Right atrium auricular region (tissue), 2 donors: ENCODE measurements at places on chromosomes 2 and 18.

- no peaks in the 10 kb centered on the region for H3K36me3 ChIP-seq
- DNase-seq = no peak
- H3K27ac ChIP-seq = no peak overlapping the region
- H3K4me1 ChIP-seq = no peaks in the 10 kb centered on the region
- H3K4me3 ChIP-seq = no peak overlapping the region
Measured at GRCh38 chr18:69889009-69889408, 58.7 kb downstream of the CD226 start.

DNA sequence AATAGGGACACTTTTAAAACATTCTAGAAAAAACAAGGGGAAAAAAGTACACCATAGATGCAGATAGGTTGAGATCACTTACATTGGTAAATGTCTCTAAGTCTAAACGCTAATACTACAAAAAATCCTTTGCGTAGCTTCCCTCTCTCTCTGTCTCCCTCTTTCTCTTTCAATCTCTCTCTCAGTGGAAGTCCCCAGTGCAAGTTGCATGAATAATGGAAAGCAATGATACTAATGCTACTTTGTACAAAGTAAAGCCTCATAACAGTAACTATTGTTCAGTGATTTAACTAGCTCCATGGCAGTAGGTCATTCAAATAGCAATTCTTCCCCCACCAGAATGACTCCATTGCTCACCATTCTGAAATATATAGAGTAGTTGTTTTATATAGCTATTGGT lies 12.8 kb downstream of the MEIS1 start:
- no peak overlapping the region for H3K4me3 ChIP-seq
- no peaks in the 10 kb centered on the region for H3K36me3 ChIP-seq
- DNase-seq = no peak
- H3K27me3 ChIP-seq = no peaks in the 10 kb centered on the region
- H3K27ac ChIP-seq = no peak overlapping the region
- H3K4me1 ChIP-seq = peaks cover 15% of the 10 kb centered on the region

- no peaks in the 10 kb centered on the region for H3K36me3 ChIP-seq
- no peak overlapping the region for H3K27ac ChIP-seq
- DNase-seq = no peak
- no peaks in the 10 kb centered on the region for H3K27me3 ChIP-seq
Measured at GRCh38 chr2:196924051-196924450, 2.5 kb downstream of the PGAP1 start.

DNA sequence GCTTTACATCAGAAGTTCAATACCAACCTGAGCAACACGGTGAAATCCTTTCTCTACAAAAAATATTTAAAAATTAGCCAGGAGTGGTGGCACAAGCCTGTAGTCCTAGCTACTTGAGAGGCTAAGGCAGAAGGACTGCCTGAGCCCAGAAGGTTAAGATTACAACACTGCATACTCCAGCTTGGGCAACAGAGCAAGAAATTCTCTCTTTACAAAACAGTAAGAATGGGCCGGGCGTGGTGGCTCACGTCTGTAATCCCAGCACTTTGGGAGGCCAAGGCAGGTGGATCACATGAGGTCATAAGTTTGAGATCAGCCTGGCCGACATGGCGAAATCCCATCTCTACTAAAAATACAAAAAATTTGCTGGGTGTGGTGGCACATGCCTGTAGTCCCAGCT lies 113.2 kb downstream of the USP34 start:
- no peak overlapping the region for H3K4me3 ChIP-seq
- H3K27ac ChIP-seq = no peak overlapping the region
- H3K27me3 ChIP-seq = no peaks in the 10 kb centered on the region
- peaks cover 11% of the 10 kb centered on the region for H3K36me3 ChIP-seq
- H3K4me1 ChIP-seq = peaks cover 24% of the 10 kb centered on the region
- DNase-seq = no peak

DNA sequence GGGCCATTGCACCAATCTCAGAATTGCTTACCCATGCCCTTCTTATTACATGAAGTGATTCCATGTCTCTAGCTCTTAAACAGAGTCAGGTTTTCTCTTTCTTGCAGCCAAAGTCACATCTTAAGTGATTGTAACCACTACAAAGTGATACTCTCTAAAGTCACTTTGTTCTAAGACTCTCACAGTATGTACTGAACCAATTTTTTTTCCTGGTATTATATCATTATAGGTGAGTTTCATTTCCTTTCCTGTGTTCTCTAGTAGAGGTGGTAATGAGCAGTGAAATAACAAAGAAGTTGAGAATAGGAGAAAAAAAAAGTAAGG lies 66.3 kb upstream of the DARS1 start:
- H3K27me3 ChIP-seq = no peaks in the 10 kb centered on the region
- H3K4me1 ChIP-seq = no peaks in the 10 kb centered on the region
- no peaks in the 10 kb centered on the region for H3K36me3 ChIP-seq
- H3K4me3 ChIP-seq = no peak overlapping the region

DNA sequence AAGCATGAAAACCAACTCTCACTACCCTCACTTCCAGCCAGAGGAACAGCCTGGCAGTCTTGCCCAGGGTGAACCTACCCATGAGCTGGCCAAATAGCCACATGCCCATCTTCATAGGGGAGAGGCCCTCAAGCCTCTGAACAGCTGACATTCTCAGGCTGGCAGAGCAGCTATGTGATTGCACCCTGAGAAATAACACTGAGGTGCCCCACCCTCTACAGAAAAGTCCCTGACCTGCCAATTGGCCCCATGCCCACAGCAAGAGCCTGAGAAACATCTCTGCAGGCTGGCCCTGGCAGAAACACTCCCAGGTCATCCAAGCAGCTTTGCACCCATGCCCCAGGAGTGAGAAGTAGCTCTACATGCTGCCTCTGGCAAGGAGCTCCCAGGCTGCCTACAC lies 127.4 kb upstream of the OTX1 start:
- H3K36me3 ChIP-seq = peaks cover 15% of the 10 kb centered on the region
- H3K4me3 ChIP-seq = no peak overlapping the region
- no peaks in the 10 kb centered on the region for H3K27me3 ChIP-seq
- no peak for DNase-seq

DNA sequence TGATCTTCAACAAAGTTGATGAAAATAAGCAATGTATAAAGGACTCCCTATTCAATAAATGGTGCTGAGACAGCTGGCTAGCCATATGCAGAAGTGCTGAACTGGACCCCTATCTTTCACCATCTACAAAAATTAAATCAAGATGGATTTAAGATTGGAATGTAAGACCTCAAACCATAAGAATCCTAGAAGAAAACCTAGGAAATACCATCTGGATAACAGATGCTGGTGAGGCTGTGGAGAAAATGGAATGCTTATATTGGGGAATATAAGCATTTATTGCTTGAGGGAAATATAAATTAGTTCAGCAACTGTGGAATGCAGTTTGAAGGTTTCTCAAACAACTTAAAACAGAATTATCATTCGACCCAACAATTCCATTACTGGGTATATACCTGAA lies 89.6 kb downstream of the GCA start:
- no peaks in the 10 kb centered on the region for H3K36me3 ChIP-seq
- DNase-seq = no peak
- no peak overlapping the region for H3K4me3 ChIP-seq

DNA sequence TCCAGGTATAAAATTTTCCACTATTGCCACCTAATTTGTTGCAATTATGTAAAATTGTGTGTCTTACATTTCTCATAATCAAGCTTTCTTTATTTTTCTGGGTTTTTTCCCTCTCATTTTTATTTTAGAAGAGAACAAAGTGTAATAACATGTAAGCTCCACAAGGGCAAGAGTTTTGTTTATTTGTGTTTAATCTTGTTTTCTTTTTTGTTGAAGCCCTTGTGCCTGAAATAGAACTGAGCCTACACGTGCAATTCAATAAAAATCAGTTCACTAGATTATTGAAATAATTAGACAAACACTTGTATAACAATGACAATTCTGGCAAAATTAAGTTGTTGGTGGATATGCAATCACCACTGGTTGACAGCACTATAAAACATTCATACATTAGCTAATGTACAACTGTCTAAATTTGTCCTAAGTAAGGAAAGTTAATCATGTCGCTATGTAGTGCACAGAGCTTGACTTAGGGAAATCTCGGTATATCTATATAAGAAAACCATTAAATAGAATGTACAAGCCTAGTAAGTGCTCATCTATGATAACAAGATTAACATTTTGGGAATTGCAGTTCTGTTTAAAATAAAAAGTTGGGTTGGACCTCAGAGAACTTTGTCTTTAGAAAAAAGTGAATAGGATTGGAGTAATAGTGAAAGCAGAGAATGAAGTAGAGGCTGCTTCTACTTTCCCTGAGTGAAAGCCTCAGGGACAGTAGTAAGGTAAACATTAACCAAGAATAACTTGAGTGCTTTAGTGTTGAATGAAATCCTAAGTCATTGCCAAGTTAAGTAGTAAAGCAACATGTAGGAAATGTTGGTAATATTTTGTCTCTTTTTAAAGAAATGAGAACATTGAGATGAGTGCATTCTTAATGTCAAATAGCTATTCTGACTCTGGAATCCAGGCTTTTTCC lies 37.4 kb upstream of the NOL4 start:
- no peaks in the 10 kb centered on the region for H3K36me3 ChIP-seq
- no peak for DNase-seq
- no peak overlapping the region for H3K4me3 ChIP-seq
- no peak overlapping the region for H3K27ac ChIP-seq
- H3K27me3 ChIP-seq = no peaks in the 10 kb centered on the region

DNA sequence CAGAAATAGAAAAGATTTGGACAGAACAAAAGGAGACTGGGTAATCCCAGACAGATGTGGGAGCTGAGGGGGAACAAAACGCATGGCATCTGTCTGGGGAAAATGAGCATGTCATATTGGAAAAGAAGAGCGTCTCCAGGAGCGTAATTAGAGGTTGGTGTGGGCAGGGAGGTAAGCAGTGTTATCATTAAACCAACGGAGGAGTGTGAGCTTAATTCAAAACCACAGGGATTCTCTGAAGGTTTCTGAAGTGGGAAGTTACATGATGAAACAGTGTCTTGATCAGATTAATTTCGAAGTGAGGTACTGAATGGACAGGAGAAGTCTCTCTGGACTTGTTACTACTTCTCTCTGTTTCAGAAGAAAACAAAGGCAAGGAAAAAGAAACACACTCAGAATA lies 53.3 kb downstream of the DTNB start:
- no peaks in the 10 kb centered on the region for H3K27me3 ChIP-seq
- H3K4me1 ChIP-seq = peaks cover 7% of the 10 kb centered on the region
- H3K4me3 ChIP-seq = no peak overlapping the region
- no peaks in the 10 kb centered on the region for H3K36me3 ChIP-seq

GRCh38 chr2:183803596-183803995 lies 679.4 kb downstream of the NUP35 start:
- no peaks in the 10 kb centered on the region for H3K36me3 ChIP-seq
- no peaks in the 10 kb centered on the region for H3K27me3 ChIP-seq
- no peak overlapping the region for H3K4me3 ChIP-seq
- no peak for DNase-seq
- no peak overlapping the region for H3K27ac ChIP-seq

- no peaks in the 10 kb centered on the region for H3K36me3 ChIP-seq
- H3K27ac ChIP-seq = no peak overlapping the region
- no peak for DNase-seq
- no peak overlapping the region for H3K4me3 ChIP-seq
Measured at GRCh38 chr2:206585335-206585734, 57.0 kb upstream of the FAM237A start.

DNA sequence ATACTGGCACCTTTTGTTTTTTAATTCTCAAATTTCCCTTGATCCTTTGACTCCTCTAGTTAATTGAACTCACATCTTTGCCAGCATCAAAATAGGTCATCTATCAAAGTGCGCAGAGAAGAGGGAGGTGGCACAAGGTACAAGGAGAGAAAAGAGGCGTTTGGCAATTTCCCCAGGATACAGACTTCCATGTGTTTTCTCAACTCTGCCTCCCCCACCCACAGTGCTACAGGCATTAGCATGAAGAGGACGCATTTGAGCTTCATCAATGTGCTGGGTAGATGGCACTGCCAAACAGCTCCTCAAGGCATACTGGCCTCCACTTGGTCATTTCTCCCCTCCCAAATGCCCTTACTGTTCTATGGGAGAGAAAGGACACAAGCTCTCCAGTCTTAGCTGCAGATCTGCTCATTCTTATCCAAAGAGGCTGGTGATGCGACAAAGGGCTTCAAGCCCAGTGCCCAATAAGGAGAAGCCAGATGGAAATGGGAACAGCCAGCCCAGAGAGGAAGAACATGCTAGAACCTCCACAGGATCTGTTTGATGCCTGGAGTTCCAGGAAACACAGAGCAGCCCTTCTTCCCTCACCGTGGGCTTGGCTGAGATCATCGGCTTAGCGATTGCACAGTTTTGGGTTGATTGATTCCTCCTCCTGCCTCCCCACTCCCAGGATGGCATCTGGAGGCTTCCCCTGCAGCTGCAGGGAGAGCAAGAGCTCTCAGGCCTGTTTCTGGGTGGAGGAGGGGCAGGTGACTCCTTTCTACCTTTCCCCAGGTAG lies 144.7 kb upstream of the SMAD2 start:
- H3K36me3 ChIP-seq = no peaks in the 10 kb centered on the region
- no peak overlapping the region for H3K4me3 ChIP-seq
- DNase-seq = no peak
- no peaks in the 10 kb centered on the region for H3K27me3 ChIP-seq
- H3K4me1 ChIP-seq = peaks cover 10% of the 10 kb centered on the region

GRCh38 chr18:12479536-12479935 lies 71.8 kb downstream of the PRELID3A start:
- H3K4me1 ChIP-seq = no peaks in the 10 kb centered on the region
- DNase-seq = no peak
- no peak overlapping the region for H3K27ac ChIP-seq
- H3K4me3 ChIP-seq = no peak overlapping the region
- H3K36me3 ChIP-seq = peaks cover 11% of the 10 kb centered on the region

GRCh38 chr2:118103951-118104940 lies 16.0 kb downstream of the INSIG2 start:
- no peak for DNase-seq
- no peaks in the 10 kb centered on the region for H3K4me1 ChIP-seq
- no peaks in the 10 kb centered on the region for H3K27me3 ChIP-seq
- H3K4me3 ChIP-seq = no peak overlapping the region

DNA sequence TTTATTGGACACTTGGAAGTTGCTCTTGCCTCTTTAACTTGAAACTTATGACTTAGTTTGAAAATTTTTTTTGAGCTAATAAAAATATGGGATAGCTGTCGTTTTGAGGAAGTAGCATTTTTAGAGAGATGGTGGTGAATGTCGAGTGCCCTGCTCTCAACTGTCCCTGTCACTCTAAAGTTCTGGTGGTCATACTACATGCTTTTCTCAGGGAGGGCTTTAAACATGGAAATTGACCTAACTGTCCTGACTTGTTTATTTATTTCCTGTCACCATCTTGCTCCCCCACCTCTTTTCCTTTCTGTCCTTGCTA lies 16.0 kb downstream of the CEP192 start:
- no peak overlapping the region for H3K4me3 ChIP-seq
- H3K27ac ChIP-seq = no peak overlapping the region
- DNase-seq = no peak
- H3K36me3 ChIP-seq = peaks cover 30% of the 10 kb centered on the region
- H3K27me3 ChIP-seq = no peaks in the 10 kb centered on the region
- no peaks in the 10 kb centered on the region for H3K4me1 ChIP-seq

DNA sequence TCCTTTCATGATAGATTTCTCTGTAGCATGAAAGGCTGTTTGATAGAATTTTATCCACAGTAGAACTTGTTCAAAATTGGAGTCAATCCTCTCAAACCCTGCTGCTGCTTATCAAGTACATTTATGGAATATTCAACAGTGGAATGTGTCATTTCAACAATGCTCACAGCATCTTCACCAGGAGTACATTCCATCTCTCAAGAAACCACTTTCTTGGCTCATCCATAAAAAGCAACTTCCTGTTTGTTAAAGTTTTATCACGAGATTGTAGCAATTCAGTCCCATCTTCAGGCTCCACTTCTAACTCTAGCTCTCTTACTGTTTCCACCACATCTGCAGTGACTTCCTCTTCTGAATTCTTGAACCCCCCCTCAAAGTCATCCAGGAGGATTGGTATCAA lies 29.4 kb downstream of the PDCL3 start:
- no peak overlapping the region for H3K4me3 ChIP-seq
- H3K27me3 ChIP-seq = no peaks in the 10 kb centered on the region
- no peaks in the 10 kb centered on the region for H3K4me1 ChIP-seq
- no peaks in the 10 kb centered on the region for H3K36me3 ChIP-seq
- no peak overlapping the region for H3K27ac ChIP-seq
- no peak for DNase-seq
